ENCODE measurements at places on chromosomes 2 and 18. TPM values are rescaled to one million over a fixed set of nuclear protein-coding genes. Genes with fewer than 3 reads are reported as not detected.

The M1AP gene
- total RNA-seq = 0.32 TPM

The ALS2 gene
- total RNA-seq = 23.6 TPM

The TOGARAM2 gene
- 0.39 TPM for total RNA-seq

The SAP130 gene
- 18.7 TPM for total RNA-seq

The GPR35 gene
- total RNA-seq = 1.9 TPM

The REG3A gene
- 3.3 TPM for total RNA-seq

DNA sequence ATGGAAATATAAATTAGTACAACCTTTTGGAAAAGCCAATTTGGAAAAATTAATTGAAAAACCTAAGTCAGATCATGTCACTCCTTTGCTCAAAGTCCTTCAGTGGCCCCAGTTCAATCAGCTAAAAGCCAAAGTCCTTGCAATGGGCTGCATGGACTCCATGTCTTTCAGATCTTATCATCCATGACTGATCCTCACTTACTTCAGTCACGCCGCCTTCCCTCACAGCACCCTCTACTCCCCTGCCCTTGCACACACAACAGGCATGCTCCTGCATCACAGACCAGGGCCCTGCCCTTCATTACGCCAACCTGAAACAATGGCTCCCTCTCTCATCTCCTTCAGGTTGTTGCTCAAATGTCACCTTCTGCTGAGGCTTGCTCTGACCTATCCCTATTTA lies 15.6 kb downstream of the KANSL3 start:
- no peak for DNase-seq

DNA sequence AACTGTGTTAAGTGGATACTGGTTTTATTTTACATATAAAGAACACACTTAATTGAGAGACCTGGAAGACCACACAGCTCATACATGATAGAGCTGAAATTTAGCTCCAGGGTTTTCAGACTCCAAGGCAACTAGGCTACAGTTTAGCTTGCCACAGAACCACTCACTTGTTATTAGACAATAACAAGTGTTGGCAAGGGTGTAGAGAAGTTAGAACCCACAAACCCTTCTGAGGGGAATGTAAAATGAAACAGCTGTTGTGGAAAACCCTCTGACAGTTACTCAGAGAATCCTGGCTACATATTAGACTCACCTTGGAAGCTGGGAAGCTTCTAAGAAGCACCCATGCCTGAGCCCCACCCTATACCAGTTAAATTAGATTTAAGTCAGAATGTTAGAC lies 75.3 kb downstream of the MAP3K20 start:
- DNase-seq = no peak

- no peak for DNase-seq
Observed at GRCh38 chr2:233358335-233358734, 4.0 kb downstream of the DGKD start.

DNA sequence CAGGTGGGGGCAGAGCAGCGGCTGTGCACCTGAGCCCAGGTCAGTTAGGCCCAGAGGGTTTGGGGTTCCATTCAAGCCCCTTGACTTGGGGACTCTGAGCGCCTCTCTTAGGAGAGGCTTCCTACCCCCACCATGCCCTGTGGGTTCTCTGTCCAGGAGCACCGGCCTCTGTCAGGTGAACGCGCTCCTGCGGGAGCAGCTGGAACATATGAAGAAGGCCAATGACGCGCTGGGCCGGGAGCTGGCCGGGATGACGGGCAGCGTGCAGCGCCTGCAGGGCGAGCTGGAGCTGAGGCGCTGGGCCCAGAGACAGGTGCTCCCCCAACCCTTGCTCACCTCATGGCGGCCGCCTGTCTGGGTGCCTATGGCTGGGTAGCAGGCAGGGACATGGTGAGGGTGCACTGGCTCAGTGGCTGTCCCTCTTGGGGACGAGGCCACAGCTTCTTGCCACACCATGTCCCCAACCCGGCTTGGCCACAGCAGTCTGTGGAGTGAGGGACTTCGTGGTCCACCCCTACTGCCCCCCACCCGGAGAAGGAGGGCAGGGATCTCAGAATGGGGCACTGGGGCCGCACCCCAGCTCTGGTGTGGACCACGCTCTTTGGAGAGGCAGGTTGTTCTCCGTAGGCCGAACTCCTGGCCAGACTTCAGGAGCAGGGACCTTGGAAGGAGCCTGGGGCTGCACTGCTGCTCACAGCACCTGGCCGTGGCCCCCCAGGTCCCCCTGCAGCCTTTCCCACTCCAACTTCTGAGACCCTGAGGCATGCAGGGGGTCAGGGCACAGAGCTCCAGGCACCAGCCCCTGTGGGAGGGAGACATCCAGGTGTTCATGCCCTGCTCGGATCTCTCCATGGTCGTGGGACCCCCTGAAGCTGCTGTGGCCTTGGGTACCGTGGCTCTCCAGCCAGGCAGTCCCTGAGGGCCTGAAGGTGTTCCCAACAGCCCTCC lies 19.7 kb downstream of the CROCC2 start:
- DNase-seq = peak; percentile 86

GRCh38 chr18:10101729-10102128 lies 187.9 kb downstream of the VAPA start:
- no peak for DNase-seq

DNA sequence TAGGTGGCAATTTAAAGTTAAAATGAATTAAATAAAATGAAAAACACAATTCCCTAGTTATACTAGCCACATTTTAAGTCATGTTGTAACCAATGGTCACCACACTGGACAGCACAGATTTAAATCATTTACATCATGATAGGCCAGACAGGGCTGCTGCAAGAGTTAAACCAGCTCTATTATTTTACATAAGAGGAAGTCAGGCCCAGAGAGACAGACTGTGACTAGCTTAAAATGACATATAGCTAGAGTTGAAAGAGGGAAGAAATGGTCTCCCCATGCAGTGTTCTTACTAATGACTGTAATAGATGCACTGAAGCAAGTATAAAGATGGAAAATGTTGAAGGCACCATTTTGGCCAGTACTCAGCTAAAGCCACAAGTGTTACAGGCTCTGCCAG lies 69.6 kb downstream of the SLC66A3 start:
- no peak for DNase-seq

GRCh38 chr2:184041077-184041476 lies 557.3 kb upstream of the ZNF804A start:
- no peak for DNase-seq

GRCh38 chr2:84474176-84474575 lies 15.1 kb upstream of the SUCLG1 start:
- no peak for DNase-seq

- no peak for DNase-seq
Observed at GRCh38 chr2:39508198-39508597, 71.1 kb upstream of the MAP4K3 start.

DNA sequence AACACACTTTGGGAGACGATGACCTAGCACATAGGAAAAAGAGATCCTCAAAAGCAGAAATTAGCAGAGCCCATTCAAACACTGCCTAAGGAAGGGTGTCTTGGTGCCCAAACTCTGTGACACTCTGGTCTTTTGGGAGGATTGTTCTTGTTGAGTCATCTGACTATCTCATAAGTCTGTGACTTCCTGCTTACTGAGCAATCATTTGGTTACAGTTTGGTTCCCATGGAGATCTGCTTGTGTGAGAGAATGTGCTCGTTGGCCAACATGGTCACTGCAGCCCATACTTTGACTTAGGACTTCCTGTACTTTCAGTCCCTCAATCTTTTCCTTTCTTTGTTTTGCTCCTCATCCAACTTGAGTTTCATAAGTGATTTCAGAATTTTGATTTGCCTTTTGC lies 602.9 kb downstream of the NYAP2 start:
- DNase-seq = no peak

GRCh38 chr2:39697454-39697853 lies 31.7 kb downstream of the TMEM178A start:
- DNase-seq = no peak

- DNase-seq = no peak
Observed at GRCh38 chr2:191582355-191582754, 95.6 kb upstream of the NABP1 start.

DNA sequence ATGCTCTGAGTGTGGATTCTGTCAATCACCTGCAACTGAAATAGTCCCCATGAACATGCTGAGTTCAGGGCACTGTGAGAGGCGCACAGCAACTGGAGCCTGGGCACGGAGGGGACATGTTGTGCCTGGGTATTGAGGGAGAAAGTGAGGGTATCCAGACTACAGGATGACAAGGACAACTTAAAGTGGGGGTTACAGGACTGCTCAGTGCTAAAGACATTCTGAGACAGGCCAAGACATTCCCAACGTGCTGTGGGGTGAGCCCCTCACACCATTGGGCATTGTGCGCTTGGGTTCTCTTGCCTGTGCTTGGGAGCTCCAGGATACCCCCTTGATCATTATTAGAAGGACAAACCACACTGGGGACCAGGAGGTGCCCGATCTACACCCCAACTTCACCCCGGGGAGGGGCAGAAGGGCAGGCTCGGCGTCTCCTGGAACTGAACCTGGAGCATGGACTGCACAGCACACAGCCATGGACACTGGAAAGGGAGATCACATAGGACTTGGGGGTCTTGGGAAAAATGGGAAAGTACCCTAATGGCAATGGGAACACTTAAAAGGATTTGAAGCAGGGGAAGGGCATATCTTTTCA lies 72.5 kb upstream of the HDAC4 start:
- peak; percentile 81 for DNase-seq

DNA sequence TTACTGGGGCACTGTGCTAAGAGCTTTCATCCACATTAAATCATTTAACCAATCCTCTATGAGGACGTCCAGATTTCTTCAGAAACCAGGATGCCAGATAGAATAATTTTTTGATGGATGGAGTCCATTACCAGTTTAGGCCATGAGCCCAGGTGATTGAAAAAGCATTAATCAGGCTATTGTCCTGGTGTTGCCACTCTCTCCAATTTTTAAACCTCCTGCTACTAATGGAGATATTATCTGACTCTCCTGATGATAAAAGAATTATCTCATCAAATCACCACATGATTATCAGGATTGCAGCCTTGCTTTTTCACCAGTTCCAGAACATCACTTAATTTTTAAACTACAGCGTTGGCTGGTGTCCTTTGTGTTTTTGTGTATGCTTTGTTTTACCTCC lies 402.2 kb downstream of the CLIP4 start:
- no peak for DNase-seq

GRCh38 chr18:62399276-62399675 lies 74.2 kb downstream of the TNFRSF11A start:
- DNase-seq = no peak

DNA sequence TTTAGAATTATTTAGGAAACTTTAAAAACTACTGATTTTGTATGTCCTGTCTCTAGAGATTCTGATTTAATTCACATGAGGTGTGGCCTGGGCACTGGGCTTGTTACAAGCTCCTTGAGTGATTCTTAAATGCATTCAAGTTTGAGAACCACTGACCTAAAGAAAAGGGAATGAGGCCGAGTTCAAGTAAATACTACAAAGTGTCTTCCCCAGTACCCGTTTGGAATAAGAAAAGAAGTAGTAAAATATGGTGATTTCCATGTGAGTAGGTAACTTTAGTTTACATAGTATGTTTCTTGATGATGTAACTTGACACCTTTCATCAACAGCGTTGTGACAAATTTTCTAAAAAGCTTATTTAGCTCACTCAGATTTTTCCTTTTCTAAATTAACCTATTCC lies 1022.9 kb upstream of the NRXN1 start:
- DNase-seq = no peak

- peak; percentile 51 for DNase-seq
Observed at GRCh38 chr2:238598802-238599530, 172.2 kb downstream of the ASB1 start.

DNA sequence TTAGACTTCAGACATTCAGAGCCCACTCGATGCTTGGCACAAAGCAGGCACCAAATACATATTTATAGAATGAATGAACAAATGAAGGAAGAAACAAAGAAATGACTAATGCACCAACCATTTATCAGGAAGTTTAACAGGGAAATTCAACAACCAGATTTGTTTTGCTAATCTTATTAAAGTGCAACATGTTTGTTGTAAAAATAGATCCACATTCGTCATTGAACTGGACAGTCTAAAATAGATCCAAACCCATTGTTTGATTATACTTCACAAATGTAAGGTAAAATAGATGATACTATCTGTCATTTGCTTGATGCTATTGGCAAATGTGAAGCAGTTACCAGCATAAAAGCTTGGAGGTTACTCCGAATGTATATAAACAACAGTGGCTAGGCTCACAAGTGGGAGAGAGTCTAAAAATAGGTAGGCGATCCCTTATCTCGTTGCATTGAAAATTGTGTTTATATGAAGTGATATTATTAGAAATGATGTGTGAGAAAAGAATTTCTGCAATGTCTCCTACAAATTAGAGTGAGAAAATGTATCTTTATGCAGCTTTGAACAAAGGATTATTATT lies 246.2 kb downstream of the NEDD4L start:
- no peak for DNase-seq

DNA sequence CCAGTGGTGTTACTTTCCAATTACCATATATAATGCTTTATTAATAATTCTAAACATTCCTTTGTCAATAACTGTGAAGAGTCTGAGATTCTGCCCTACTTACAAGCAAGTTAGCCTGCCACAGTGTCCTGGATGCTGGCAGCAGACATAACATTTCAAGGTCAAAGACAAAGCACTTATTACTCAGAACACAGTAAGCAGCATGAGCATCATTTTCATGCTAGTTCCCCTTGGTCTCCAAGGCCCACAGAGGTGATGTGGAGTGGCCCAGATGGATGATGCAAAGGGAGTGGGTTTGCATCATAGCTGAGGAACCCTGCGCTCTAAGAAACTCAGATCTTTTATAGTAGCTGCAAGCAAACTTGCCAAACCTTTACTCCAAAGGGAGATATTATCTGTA lies 349.7 kb downstream of the ZEB2 start:
- no peak for DNase-seq

DNA sequence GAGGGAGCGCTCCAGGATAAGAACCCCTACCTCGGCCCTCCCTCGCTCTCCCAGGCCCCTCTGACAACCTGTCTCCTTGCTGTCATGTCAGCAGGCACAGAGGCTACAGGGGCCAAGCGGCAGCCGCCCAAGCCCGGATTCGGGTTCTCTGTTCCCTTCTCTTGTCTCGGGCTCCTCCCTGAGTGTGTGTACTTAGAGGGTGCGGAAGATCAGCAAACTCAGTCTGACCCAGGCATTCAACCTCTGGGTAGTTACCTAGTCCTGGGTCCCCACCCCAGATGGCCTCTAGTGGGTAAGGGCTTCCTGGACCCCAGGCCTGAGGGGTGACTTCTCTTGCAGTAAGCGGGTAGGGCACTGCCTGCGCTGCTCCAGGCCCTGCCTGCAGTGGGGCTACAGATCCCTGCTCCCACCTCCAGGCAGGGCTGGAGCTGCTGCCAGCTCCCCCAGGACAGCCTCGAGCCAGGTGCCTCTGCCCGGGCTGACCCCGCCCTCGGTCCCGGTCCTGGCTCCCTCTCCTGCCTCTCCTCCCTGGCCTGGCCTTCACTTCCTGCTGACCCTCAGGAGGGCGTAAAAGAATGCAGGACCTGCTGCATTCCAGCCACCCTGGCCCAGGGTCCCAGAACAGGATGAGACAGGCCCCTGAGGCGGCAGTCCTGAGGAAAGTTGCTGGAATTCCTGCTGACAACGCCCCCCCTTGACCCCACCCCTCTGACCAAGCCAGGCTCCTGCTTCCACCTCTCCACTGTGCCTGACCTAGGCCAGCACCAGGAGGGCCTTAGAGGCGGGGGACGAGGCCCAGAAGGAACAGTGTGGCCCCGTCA lies 22.0 kb downstream of the GPC1 start:
- DNase-seq = no peak
